CD4-positive, alpha-beta T cell (primary cell): ENCODE measurements at places on chromosomes 2 and 18. TPM values are rescaled to one million over a fixed set of nuclear protein-coding genes. Genes with fewer than 3 reads are reported as not detected.

AKAIN1 gene
- not detected for total RNA-seq

DNA sequence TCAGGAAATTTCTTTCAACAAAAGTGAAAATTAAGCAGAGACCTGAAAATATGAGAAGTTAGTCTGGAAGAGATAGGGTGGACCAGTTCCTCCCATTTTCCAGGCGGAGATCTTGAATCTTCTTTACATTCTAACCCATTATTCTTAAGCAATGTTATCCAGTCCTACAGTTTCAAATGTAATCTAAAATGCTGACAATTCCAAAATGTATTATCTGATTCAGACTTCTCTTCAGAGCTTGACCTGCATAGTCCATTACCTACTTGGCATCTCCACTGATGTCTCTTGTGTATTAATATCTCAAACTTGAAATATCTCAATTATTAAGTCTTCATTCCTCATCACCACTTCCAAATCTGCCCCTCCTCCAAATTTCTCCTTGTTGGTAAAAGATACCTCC is 28.4 kb upstream of the SLC39A10 start:
- DNase-seq = no peak

DNA sequence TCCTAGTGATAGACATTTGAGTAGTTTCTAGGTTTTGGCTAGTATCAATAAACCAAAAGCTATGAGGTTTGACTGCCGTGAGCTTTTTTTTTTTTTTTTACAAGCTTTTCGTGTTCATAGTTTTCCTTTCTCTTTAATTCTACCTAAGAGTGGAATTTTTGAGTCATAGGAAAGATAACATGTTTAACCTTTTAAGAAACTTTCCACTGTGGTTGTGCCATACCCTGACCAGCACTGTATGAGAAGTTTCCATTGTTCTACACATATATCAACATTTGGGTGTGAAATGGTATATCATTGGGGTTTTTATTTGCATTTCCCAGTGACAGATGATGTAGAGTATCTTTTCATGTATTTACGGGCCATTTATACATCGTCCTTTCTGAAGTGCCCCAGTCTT is 31.7 kb downstream of the UBE2F start:
- DNase-seq = no peak

DNA sequence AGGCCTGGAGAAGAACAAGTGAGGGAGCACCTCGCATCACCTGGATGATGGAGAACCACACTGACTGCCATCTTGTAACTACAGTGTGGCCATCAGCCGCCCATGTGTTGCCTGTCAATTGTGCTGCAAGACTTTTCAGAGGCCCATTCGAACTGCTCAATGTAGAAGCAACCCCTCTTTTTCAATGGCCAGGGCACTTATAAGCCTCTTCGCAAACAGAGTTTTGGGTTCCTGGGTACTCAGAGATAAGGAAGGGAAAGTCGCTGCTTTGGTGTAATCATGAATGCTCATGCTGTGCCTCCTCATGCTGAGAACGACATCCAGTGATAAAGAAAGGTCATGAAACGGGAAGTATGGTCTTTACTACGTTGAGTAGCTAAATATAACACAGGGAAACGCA is 143.9 kb upstream of the SLC39A10 start:
- DNase-seq = no peak

DNA sequence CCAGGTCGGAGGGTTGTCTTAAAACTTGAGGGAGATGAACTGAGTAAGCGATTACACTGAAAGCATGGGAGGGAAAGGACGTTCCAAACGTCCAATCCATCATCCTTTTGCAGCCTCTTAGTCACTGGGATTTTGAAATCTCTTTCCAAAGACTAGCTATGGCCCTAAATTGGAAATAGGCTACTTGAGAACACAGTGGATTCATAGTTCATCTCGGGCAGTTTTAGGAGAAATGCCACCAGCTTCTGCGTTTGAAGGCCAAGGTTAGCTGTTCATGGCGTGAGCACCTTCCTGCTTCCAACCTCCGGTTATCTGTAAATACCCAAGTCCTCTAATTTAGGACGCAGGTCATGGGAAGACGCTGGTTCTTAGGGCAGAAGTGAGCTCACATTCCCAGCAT is 821 bp upstream of the EML6 start:
- no peak for DNase-seq

DNA sequence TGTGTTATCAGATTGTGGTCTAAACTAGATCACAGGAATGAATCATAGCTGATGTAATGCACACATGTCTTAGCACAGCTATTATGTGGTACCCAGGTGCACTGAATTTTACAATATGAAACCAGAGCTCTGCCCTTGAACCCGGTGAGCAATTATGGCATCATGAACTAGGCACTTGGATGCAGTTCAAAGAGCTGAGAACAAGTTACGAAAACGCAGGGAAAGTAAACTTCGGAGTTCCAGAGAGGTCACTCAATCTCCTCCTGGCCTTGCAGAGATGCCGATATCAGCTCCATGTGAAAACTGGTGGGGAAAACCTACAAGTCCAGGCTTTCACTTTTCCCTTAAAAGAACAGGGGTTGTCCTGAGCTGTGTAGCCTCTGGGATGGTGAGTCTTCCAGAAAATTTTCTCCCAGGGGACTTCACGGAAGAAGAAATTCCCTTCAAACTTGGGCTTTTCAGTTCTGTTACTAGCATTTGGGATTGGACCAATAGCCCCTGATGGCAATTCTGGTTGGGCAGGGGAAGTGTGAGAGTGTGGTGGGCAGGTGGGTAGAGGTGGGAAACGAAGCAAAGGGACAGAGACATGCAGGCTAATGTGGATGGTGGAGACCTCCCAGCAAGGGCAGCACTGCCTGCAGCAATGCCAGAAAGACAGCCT is 71.1 kb upstream of the SH3BP4 start:
- no peak for DNase-seq

DNA sequence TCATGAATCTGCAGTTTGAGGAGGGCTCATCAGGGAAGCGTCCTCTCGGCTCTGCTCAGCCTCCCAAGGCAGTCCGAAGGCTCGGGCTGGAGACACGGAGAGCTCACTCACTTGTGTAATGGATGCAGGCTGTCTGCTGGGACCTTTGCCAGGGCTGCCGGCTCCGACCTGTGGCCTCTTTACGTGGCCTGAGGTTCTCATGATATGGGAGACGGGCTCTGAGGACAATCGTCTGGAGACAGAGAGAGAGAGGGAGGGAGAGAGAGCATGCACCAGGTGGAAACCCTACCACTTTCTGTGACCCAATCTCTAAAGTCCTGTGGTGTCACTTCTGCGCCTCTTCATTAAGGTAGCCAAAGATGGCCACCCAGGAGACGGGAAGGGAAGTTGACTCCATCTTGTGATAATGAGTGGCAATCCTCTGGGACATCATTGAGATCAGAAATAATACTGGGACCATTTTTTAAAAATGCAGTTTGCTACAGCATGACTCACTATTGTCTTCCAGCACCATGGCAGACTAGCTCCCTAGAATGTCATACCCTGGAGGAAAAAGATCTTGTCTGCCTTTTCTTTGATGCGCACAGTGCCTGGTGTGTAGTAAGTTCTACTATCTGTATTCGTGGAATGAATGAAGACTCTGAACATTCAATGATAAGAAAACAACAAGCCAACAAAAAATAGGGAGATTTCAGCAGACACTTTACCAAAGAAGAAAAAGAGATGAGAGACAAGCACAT is 60.2 kb downstream of the CD8B2 start:
- DNase-seq = no peak

- no peak for DNase-seq
These were observed 660.1 kb downstream of the XIRP2 start for GRCh38 chr2:167548396-167548795.

GRCh38 chr18:35132021-35132902 is 91.0 kb downstream of the MAPRE2 start:
- no peak for DNase-seq
